DMS53 (cell line): ENCODE measurements at places on chromosomes 7 and 10.
A peak's percentile ranks its signal among the peaks of the same experiment; 100 is the strongest.

GRCh38 chr10:90276894-90277475, 575.6 kb downstream of the KIF20B start:
- no peak for DNase-seq

DNA sequence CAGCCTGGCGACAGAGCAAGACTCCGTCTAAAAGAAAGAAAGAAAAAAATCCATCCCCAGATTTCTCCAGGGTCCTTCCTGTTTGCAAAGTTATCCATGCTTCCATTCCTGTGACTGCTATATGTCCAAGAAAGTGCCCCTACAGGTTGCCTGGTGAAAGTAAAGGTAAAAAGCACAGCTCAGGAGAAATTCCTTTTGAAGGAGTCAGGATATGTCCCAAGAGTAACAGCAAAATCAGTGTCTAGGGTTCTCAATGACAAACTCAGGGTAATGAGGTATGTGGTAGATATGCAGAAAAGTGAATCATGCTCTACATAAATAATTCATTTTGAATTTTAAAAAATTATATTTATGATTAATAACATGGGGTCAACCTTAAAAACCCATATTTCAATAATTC, 91.5 kb downstream of the CTTNBP2 start:
- peak; percentile 7 for DNase-seq

- peak; percentile 95 for DNase-seq
These were observed 188.9 kb downstream of the SKIDA1 start for GRCh38 chr10:21336476-21337170.

- DNase-seq: no peak
These were observed 55.3 kb downstream of the KIF5B start for GRCh38 chr10:32000937-32001336.

- peak; percentile 10 for DNase-seq
These were observed 280.0 kb downstream of the CACNA2D1 start for GRCh38 chr7:82163586-82163985.

GRCh38 chr10:74925708-74926107, 99.3 kb downstream of the KAT6B start:
- no peak for DNase-seq

- no peak for DNase-seq
These were observed 69.8 kb downstream of the SLC29A4 start for GRCh38 chr7:5352440-5353010.

- DNase-seq: peak; percentile 81
These were observed 551 bp downstream of the WASL start for GRCh38 chr7:123748171-123748733.

DNA sequence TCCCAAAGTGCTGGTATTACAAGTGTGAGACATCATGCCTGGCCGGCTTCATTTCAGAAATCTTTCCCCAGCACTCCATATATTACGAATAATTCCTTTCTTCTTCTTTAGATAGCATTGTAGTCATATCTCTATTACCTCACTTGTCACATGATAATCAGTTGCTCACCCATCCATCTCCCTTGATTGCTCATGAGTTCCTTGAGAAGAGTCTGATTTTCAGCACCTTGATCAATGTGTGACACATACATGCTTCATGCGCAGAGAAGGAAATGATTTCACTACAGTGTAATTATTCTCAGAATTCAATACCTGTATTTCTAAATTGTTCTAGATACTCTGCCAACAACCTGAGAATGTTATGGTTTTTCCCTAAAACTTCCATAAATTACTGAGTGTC, 26.7 kb upstream of the GGCT start:
- DNase-seq: no peak

DNA sequence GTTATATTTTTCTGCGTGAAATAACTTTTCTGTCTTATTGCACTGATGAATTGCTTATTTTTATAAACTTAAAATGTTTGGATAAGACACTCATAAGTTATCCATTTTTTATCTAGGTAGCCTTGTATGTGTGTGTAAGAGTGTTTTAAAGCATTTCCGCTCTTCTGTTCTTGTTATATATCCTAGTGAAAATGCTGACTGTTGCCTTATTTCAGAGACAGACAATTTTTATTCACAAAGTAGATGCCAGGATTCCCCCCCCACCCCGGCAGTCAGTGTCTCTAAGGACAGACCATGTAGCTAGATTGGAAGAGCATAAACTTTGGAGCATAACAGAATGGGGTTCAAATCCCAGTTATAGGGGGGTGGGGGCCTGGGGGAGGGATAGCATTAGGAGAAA, 1.6 kb downstream of the SMC3 start:
- no peak for DNase-seq

DNA sequence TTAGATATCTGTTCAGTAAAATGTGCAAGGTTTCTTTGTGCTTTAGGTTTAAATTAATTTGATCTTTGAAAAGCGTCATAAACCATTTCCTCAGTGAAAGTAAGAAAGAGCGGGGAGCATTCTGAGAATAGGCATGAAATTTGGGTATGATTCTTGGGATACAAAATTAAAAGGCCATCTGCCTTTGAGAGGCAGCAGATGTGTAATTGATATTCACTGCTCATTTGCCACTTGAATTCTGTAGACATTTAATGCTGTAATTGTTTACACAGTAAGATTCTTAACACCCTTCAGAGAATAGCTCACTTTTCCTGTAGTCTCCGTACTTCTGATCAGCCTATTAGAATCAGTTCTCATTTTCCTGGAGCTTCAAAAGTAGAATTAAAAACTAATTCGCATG, 18.7 kb downstream of the FRMD4A start:
- peak; percentile 93 for DNase-seq

GRCh38 chr10:52004342-52004949, 305.1 kb upstream of the CSTF2T start:
- peak; percentile 71 for DNase-seq

- DNase-seq: no peak
These were observed 118.7 kb upstream of the NEBL start for GRCh38 chr10:21015851-21016250.

DNA sequence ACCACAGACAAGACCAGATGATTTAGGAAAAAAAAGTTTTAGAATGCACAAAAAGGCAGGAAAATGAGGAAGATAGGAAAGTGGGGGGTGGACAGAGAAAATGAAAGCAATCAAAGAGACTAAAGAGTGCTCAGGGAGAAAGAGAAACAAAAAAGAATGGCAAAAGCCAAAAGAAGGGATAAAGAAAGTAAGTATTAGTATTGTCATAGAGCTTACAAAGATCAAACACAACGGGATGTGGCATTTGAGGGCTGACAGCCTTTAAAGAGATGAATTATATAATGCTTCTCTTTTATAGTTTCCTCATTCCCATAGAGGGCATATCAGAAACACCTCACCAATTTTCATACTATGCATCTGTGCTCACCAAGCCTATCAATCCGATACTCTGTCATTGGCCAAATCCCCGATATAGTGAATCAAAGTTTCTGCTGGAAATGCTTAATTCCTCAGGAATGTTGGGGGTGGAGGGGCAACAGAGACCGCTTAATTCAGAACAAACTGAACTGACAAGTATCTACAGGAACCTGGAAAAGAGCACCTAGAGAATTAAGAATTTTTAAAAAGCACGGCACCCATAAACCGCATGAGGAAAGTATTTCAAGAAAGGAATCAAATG, 2.7 kb downstream of the COG5 start:
- DNase-seq: no peak

DNA sequence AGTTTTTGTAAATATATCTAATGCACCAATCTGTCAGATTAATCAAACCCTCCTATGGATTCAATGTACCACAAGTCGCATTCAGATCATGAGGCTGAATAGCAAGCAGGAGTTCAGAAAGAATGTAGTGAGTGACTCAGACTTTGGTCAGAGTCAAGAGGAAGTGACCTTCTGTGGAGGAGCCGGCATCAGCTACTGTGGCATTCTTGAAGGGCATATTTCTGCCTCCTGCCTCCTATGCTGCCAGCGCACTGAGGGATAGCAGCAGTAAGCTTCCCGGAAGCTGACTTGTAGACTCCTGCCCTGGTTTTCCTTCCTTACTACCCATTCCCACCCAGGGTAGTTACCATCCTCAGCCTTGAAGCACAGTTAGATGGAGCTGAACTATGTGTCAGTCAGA, 867.5 kb downstream of the NRG3 start:
- peak; percentile 45 for DNase-seq

DNA sequence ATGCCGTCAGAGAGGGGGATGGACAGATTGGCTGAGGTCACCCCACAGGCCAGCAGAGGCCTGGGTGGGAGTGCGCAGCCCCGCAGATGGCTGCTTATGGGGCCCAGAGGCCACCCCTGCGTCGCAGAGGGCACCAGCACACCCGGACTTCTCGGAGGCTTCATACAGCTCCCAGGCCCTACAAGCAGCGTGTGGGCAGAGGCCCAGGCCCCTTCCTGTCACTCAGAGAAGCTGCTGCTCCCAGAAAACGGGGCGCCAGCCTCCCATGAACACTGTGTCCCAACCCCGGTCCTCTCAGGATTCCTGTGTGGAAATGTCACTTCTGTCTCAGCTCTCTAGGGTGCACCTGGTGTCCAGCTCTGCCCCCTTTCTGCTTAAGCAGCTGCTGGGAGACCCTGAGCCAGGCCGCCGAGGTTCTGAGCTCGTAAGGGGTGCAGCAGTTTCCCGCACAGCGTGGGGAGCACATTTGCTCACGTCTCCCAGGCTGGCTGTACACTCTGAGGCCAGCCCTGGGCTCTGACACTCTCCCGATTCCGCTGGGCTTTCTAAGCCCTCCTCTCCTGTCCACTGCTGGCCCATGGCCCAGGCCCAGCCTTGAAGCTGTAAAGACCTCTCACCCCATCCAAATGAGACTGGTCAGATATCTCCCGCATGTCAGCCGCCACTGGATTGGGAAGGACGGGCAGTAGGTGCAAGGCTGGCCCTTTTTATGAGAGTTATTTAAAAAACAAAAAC, 6.8 kb downstream of the GPR146 start:
- no peak for DNase-seq

DNA sequence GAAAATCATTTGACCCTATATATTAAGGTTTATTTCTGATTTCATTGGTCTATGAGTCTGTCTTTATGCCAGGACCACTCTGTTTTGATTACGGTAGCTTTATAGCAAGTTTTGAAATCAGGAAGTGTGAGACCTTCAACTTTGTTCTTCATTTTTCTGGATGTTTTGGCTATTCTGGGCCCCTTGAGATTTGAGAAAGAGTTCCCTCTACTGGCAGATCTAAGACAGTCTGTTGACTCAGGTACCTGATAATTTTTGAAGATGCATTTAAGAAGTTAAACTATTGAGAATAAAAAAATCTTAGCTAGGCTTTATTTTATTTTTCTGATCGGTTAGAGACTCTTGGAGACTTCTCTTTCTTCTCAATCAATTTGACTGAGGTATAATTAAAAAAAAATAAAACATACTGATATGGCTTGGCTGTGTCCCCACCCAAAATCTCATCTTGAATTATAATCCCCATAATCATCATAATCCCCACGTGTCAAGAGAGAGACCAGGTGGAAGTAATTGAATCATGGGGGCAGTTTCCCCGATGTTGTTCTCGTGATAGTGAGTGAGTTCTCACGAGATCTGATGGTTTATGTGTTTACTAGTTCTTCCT, 209.2 kb downstream of the SNX10 start:
- DNase-seq: peak; percentile 76

GRCh38 chr10:110694820-110695538, 50.8 kb downstream of the RBM20 start:
- DNase-seq: no peak

- DNase-seq: peak; percentile 84
These were observed 538 bp downstream of the AHCYL2 start for GRCh38 chr7:129225206-129225930.

DNA sequence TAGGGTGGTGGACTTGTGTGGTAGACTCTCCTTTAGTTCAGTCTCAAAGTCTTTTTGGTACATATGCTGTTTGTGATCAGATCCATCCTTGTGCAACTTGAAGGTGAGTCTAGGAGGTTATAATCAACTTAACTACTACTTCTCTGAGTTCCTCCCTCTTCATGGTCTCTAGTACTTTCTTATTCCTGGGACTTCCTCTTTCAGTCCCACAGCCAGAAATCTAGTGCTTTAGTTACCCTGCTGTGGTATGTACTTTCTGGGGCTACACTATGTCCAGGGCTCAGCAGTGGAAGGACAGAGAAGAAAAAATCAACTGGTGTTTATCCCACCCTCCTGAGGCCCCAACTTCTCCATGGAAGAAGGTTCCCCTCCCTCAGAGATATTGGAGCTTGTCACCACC, 19.4 kb upstream of the ATAD1 start:
- DNase-seq: no peak

DNA sequence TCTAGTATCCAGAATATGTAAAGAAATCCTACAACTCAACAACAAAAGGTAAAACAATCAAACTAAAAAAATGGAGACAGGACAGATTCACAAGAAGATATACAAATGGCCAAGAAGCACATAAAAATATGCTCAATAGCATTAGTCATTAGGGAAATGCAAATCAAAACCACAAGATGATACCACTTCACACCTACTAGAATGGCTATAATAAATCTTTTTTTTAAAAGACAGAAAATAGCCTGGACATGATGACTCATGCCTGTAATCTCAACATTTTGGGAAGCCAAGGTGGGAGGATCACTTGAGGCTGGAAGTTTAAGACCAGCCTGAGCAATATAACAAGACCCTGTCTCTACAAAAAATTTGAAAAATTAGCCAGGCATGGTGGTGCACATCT, 27.9 kb upstream of the CHCHD3 start:
- no peak for DNase-seq

DNA sequence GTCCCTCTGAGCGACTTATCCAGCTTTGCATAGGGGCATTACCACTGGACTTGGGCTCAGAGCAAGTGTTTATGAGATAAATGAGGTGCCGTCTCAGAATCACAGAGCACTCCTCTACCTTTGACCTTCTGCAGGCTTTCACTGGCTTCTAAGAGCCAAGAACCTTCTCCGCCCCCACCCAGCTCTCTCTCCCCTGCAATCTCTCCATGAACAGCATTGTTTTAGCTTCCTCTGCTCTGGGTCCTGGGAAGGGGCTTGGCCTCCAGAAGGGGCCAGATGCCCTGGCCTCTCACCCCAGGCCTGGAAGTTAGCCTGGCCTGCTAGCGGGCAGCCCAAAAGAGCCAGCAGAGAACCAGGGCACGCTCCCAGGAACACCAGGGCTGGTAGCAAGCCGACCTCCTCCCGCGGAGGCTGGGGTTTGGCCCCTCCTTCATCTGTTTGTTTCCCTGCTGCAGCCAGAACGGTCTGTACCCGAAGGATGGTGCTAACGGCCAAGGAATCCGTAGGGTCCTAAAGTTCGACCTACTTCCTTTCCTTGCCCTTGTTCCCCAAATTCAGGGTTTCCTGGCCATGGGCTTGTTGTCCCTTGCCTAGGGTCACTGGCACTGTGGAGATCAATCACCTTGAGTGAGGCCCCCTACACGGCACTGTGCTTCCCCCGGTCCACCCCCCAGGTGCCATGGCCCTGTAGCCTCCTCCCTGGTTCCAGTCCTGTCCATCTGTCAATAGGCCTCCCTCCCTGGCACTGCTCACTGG, 18.7 kb upstream of the DDIT4 start:
- no peak for DNase-seq

DNA sequence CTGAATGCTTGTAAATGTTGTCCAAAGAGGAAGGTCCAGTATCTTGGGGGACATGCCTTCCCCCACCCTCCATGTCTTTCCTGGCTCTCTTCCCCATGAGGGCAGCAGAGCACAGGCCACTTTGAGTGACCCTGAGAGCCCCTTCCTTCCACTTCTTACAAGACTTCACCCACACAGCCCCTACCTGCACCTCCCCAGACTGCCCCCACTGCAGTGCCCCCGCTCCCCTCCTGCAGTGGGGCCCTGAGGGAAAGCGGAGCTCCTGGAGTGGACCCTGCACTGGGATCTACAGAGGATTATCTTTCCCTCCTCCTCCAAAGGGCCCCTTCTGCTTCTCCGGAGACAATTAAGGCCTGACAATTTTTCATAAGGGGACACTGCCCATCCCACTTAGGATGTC, 326.8 kb downstream of the TCERG1L start:
- no peak for DNase-seq
